ENCODE measurements at places on chromosomes 1 and 21. TPM values are rescaled to one million over a fixed set of nuclear protein-coding genes. Genes with fewer than 3 reads are reported as not detected.
A peak's percentile ranks its signal among the peaks of the same experiment; 100 is the strongest.

Gene ERG
- not detected for total RNA-seq

DNA sequence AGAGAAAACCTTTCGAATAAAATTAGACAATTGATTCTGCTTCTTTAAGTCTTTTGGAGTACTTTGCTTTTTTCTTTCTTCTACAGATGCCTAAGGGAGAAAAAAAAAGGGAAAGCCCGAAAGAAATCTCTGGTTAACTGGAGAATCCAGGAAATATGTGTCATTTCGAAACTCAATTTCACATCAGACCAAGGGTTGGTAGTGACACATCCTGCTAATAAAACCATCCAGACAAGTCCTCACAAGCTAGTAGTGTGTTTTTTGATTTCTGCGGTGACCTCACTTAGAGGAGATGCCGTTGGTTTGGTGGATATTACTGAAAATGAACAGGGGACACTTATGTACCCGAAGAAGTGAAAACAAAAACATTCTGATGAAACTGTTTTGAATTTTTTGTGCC is 726.5 kb upstream of the ADAMTS5 start:
- DNase-seq = no peak

Gene SPRR3
- total RNA-seq = not detected

GRCh38 chr1:170680428-170680827 is 16.5 kb downstream of the PRRX1 start:
- no peak for DNase-seq

DNA sequence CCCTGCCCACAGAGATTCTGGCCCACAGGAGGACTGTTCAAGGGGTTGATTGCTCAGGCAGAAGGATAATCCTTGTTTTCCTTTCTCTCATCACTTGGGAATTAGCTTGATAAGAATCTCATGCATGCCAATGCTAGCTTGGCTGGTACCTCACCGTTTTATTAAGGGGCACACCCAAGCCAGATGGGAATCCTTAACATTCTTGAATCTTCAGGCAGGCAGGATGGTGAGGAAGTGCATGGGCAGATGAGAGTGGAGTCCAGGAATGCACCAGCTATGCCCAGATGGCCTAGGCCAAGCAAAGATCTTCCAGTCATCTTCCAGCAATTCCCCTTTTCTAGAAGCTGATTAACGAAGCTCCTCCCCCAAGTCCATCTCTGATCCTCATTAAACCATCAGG is 4.1 kb upstream of the LCE7A start:
- no peak for DNase-seq

DNA sequence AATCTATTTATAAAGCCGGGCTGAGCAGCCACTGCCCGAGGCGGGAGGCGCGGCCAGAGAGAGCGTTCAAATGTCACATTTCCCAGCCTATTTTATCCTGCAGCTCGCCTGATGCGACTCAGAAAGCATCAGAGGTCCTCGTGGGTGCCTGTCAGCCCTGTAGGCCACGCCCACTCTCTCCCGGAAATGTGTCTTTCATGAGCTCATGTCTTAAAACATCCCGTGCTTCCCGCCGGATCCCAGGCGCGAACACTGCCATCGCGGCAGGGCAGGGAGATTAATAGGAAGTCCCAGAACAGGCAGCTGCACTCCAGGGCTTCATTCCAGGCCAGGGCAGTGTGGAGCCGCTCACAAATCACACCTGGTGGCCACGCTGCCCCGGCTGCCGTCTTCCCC is 117.5 kb downstream of the PRDM16 start:
- DNase-seq = no peak

- DNase-seq = no peak
Measured at GRCh38 chr1:8722366-8722765, 95.1 kb downstream of the RERE start.

DNA sequence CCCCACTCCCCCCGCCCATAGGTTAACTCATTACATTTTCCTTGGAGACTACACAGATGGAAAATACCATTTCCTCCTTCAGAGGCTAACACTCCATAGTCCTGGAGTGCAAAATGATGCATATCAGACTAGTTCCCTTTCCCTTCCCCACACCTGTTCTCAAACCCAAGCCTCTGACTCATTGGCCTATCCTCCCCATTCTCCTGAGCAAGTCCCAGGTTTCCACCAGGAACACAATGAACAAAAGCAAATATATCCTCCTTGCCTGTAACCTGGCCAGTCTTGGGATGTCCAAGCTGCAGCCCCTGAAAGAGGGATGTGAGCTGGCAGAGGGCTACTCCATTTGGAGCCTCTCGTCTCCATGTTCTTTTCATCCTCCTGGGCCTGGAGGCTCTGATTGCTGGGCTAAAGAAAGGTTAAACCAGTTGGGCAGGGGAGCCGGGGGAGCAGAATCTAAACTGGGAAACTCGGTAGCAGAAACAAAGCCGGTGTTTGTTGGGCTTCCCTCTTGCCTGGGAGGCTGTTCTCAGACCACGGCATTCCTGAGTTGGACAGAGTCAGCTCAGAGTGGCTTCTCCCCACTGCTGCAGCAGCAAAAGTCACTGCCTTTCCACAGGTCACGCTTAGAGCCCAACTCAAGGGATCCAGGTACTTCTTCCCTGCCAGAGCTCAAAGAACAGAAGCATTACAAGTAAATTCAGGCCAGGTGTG is 13.9 kb downstream of the SSR2 start:
- no peak for DNase-seq

- peak; percentile 34 for DNase-seq
Measured at GRCh38 chr21:43864313-43864961, 586 bp upstream of the AGPAT3 start.

GRCh38 chr1:171802207-171802606 is 20.7 kb downstream of the METTL13 start:
- DNase-seq = no peak

DNA sequence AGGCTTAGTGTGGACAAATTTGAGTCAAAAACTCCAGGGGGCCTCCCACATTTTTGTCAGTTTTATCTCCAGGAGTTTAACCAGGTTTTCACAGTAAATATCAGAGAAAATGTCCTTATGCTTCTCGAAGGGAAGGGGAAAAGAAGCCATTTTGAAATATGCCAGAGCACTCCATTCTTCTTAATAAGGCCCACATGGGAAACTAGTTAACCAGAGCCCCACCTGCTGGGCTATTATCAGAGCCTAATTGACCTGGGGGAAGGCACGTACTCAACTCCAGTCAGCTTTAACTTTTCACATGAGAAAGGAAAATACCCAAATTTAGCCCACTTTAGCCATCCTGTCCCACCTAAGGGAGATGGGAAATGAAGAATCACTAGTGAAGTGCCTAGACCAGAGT is 296.3 kb downstream of the PTBP2 start:
- DNase-seq = no peak

Gene GPR153
- total RNA-seq = 0.99 TPM

- DNase-seq = peak; percentile 29
Measured at GRCh38 chr1:156858959-156859522, at the start of gene INSRR. INSRR (minus strand) TSS chr1:156859117; CDS start chr1:156858621, 496 bp downstream.

Gene RGS8
- not detected for total RNA-seq

GRCh38 chr21:15992171-15992570 is 262.4 kb downstream of the USP25 start:
- no peak for DNase-seq

- no peak for DNase-seq
Measured at GRCh38 chr1:31040038-31040437, 25.5 kb downstream of the PUM1 start.

Gene TMPRSS2
- not detected for total RNA-seq

Gene VWA5B1
- not detected for total RNA-seq

DNA sequence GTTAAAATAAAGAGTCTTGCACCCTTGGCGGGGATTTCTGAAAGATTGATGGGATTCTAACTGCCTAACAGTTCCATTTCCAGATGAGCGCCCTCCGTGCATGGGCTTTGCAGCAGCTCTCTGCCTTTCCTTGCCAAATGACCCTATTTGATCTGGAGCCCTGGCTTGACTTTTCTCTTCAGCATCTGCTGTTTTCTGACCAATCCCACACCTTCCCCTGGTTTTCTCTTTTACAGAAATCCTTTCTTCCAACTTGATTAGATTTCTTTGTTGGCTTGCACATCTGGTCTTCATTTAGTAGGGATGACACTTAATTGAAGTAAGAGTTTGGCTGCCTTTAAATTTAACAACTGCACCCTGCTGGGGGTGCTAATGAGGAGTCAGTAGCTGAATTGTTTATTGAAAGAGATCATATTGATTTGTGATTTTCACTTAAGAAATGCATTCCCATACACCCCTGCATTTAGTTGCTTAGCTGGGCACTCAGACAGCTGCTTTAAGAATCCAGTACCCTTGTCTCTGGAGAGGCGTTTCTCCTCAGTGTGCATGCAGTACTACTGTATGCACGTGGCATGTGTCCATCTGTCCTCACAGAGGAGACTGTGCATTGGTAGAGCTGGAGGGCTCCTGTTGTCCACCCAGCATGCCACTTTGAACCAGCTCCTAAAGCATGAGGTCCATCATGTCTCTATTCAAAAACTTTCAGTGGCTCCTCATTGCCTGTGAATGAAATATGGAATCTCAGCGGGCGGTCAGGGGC is 99.7 kb downstream of the NOS1AP start:
- DNase-seq = no peak

DNA sequence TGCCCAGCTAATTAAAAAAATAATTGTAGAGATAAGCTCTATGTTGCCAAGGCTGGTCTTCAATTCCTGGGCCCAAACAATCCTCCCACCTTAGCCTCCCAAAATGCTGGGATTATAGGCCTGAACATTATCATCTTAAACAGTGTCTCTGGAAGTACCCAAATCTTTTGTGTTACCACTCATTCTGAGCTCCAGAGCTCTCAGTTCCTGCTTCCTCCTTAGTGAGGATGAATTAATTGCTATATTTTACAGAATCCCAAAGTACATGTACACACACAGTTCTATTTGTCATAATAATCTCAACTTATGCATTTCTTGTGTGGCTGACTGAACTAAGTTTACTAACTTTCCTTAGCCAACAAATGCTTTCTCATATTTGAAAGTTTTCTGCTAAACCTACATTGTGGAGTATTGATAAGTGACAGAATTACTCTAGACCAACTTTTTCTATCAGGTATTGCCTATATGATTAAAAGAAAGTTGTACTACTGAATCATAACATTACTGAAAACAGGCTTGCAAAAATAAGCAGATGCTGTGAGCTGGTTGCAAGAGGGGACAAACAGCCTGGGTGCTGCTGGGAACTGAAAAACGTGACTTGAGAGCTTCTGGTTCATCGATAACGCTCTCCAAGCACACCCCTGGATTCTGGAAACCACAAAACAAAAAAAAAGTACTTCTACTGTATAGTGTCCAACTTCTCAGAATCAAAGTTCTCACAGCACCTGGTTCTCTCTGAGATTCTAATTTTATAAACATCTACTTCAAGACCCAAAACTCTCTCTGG is 15.3 kb downstream of the VAV3 start:
- no peak for DNase-seq

Gene LRRN2
- not detected for total RNA-seq

Gene CLDN19
- total RNA-seq = not detected

- DNase-seq = no peak
Measured at GRCh38 chr1:7172804-7173203, 387.6 kb downstream of the CAMTA1 start.

Gene HENMT1
- 40.5 TPM for total RNA-seq

Gene RAVER2
- 0.70 TPM for total RNA-seq

GRCh38 chr1:79197421-79197820 is 190.9 kb upstream of the ADGRL4 start:
- DNase-seq = no peak

DNA sequence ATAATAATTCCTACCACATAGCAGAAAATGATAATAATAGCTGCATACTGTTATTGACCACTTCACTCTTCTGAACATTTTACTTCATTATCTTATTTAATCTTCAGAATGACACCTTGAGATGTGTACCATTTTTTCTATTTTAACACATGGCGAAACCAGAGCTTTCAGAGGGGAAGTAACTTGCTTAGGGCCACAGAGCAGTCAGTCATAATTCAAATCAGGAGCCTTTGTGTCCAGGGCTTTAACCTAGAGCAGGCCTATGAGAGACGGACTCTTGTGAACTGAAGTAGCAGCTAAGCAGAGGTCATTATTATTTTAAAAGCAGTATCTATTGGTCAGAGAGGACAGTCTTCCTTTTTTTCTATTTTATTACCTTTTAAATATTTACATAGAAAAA is 114.0 kb downstream of the ROR1 start:
- DNase-seq = no peak

Gene STUM
- not detected for total RNA-seq

DNA sequence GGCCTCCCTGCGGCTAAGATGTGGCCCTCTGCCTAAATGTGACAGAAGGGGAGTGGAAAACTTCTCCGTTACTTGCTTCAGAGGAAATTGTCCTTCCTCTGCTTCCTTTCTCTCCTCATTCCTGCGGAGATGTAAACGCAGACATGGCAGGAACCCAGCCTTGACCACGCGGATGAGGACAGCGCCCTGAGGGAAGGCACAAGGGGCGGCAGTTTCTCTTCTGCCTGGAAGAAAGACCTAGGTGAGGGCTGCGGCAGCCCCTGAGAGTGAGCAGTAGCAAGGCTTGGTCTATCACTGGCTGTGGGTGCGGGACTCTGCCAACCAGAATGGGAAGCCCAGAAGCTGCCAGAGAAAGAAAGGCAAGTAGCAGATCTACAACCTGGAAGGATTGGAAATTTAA is 14.0 kb upstream of the CTPS1 start:
- DNase-seq = no peak

DNA sequence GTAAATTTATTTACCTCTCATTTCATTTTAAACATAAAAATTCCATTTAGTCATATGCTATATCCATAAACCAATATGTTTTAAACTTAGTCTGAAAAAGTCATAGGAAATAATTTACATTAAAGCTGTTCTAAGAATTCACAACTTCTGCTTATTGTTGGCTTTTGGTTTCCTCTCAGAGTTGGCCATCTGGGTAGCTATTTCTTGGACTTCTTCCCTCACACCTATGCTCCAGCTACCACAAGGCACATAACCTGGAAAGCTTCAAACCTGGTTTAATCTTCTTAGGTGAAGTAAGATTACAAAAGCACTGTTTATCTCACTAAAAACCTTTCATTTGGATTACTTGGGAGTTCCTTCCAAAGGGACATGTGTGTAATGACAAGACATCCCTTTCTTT is 29.8 kb downstream of the RBM11 start:
- no peak for DNase-seq

DNA sequence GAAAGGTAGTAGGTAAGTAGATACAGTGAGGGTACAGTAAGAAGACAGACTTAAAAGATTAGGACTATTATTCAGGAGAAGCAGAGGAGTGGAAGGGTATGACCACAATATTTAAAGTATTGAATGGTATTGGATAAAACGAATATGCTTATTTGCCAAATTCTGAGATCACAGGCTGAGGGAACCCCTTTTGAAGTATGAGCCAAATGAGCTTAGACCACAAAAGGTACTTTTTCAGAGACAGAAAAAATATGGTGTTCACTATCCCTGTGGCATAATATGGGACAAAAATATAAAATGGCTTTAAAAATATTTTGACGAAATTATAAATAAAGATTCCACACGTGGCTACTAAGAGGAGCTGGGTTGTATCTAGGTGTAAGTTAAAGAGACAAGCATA is 880 bp upstream of the MTF2 start:
- no peak for DNase-seq

- DNase-seq = no peak
Measured at GRCh38 chr1:232292239-232292638, 337.7 kb downstream of the SIPA1L2 start.

Measured in activated CD8-positive, alpha-beta T cell treated with anti-CD3 and anti-CD28 coated beads, Interleukin-2, amount 10 ng/mL, durations not matched to agents 7 days and 5 days (primary cell).